CD8-positive, alpha-beta T cell (primary cell): ENCODE measurements at places on chromosomes 11 and 22.
A peak's percentile ranks its signal among the peaks of the same experiment; 100 is the strongest.

DNA sequence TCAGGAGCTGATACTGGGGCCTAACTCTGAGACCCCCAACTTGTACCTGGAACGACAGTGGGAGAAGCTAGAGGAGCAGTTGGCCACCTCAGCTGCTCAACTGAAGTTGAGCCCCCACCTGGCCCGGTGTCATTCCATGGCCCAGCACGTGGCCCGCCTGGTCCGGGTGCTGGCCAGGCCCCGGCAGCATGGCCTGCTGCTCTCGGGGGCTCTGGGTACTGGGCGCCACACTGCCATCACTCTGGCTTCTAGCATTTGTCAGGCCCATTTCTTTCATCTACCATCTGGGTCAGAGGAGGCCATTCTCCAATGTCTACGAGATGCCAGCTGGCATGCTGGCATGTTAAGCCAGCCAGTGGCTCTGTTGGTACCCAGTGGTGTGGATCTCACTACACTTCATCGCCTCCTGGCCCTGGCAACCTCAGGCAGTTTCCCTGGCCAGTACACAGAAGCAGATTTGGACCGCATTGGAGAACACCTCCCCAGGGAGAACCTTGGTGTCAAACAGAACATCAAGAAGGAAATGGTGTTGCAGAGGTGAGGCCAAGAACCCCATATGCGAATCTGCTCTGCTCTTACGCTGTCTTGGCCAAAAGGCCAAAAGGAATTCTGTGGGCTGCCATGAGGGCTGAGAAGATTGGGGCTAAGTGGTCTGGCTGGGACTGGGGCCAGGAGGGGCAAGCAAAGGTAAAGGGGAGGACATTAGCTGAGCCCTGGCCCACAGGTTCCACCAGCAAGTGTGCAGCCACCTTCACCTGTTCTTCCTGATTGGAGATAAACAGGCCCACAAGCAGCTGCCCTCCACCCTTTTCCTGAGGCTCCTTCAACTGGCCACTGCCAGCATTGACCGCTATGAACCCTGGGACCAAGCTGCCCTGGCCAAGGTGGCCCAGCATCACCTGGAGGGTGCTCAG lies 45.4 kb downstream of the RRP8 start:
- DNase-seq, result no peak

DNA sequence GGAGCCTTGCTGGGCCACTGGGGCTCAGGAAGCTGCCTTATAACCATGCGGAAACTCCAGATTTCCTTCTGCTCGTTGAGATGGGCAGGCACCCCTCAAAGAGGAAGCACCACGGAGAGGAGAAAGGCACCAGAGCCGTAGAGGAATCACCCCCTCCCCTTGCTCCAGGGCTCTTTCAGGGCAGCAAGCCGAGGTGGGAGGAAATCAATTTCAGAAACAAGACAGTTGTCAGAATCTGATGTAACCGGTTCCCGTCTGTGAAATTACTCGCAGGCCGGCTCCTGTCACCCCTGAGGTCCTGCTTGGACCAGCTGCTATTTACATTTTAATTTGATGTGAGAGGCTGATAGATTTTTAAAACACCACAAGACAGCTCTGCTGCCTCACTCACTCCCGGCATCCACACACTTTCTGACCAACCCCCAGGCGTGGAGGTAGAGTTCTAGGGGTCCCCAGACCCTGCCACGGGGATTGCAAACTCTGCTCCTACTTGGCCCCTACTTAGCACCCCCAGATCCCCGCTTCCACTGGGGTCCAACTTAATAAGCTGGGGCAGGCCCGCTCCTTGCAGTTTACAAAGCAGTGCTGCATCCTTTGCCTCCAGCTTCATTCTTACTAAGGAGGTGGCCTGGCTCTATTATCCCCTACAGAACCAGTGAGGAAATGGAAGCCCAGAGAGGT lies 162.5 kb downstream of the CEP164 start:
- DNase-seq, result no peak

GRCh38 chr11:118530683-118531596 lies at the start of gene TMEM25:
Gene TMEM25 (plus strand): TSS chr11:118531192. CDS start chr11:118531802, 610 bp downstream.
- DNase-seq, result peak; percentile 75

DNA sequence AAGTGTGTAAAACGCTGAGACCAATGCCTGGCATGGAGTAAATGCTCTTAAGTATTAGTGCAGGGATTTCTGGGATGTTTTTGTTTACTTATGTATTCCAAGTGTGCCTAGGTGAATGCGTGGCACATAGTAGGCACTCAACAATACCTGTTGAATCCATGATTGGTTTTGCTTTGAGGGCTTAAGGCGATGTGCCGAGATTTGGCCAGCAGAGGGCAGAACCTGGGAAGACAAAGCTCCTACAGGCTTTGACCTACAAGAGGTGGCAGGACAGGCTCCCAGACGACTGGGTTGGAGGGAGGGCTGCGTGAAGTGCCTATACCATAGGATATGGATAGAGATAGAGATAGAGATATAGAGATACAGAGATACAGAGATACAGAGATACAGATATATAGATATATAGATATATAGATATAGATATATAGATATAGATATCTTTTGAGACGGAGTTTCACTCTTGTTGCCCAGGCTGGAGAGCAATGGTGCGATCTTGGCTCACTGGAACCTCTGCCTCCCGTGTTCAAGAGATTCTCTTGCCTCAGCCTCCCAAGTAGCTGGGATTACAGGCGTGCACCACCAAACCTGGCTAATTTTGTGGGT lies 13.9 kb downstream of the KCNE3 start:
- DNase-seq, result peak; percentile 66

- DNase-seq, result no peak
Measured at GRCh38 chr11:131739243-131739882, 368.9 kb downstream of the NTM start.

DNA sequence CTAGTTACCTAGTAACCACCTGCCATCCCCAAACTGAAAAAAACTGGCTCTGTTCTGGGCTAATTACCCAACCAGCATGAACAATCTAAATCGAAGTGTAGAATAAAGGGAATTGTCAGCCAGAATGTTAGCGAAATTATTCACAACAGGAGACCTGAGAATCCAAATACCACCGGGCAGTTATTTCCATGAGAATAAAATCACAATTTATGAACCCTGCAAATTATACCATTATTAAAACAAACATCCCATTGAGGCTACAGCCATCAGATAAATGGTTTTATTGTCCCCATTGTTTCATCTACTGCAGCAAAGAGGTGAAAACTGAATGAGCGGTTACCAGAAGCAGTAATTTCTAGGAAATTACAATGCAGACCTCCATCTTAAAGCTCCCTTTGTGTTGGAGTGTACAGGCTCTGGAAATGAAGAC lies 21.7 kb downstream of the FAM168A start:
- no peak for DNase-seq

GRCh38 chr11:60875366-60876167 lies 8.2 kb downstream of the ZP1 start:
- DNase-seq, result no peak

DNA sequence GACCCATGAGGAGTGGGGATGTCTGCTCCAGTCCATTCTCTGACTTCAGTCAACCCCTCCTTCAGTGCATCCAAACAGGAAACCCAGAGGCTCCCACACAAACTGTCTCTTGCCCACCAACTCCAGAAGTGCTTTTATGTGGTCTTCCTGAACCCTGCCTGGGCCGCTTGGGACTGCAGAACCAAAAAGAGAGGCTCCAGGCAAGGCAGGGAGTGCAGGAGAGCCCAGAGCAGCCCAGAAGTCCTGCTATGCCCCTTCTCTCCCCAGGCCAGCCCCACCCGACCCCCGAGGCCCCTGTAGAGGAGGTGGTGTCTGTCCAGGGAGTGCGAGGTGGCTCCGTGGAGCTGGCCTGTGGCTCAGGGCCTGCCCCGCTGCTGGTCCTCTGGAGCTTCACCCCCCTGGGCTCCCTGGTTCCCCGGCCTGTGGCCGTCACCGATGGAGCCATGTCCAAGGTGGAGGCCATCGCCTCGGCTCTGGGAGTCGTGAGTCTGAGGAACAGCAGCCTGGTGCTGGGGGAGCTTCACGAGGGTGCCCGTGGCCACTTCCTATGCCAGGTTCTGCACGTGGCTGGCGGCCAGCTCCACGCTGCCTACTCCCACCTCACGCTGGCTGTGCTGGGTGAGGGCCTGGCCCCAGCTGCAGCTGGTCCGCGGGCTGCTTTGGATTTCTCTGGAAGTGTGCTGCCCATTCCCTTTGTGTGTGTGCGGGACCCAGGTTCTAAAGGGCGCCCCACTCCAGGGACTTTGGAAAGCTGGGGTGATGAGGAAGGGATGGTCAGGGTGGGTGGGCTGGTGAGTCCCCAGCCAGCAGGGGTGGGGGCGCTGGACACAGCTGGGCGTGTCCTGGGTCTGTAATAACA lies 1.8 kb downstream of the VSIG10L2 start:
- DNase-seq, result no peak

GRCh38 chr11:36441610-36442208 lies 68.4 kb downstream of the TRAF6 start:
- DNase-seq, result no peak

DNA sequence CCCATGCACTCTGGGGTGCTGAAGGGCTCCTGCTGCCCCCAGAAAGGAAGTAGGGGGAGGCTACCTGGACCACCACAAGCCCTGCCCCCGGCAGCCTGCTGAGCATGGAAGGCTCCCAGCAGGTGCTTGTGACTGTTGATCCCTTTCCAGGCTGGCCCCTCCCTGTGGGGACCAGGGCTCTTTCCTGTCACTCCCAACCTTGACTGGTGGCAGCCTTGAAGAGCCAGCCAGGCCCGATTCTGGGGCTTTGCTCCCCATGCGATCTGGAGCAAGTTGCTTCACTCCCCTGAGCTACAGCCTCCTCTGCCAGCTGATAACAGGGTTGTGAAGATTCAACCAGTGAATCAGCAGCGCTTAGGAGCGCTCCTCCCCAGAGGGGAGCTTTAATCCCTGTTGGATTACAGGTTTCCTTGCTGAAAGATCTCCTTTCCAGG lies 4.6 kb upstream of the CST6 start:
- no peak for DNase-seq

DNA sequence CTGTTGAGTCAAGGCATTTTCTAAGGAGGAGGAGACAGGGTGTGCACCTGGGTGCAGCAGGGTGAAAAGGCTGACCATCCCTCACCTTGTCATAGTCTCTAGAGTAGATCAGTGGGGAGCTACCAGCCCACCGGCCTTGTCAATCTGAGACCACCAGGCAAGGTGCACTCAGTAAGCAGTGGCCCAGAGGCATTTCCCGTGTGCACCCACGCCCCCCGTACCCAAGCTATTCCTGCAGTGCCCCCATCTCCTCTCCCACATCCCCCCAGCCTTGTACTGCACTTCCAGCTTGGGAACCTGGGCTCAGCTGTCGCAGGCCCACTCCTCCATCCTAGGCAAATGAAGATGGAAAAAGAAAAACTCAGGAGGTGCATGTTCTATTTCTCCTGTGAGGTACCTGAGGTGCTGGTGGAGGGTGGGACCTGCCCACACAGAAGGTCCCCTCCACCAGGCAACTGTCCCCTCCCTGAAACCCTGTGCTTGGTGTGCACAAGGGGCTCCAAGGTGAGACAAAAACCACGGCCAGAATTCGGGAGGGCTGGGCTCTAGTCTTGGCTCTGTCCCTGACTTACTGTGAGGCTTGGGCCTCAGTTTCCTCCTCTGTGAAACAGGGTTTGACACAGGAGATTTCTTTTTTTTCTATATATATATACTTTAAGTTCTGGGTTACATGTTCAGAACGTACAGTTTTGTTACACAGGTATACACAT lies 8.4 kb downstream of the P2RY2 start:
- no peak for DNase-seq

GRCh38 chr11:10641177-10641911 lies 52.2 kb downstream of the IRAG1 start:
- no peak for DNase-seq

GRCh38 chr11:119329320-119329719 lies 5.0 kb upstream of the RNF26 start:
- DNase-seq, result no peak

GRCh38 chr22:29531419-29531818 lies 22.1 kb downstream of the THOC5 start:
- no peak for DNase-seq

- DNase-seq, result no peak
Measured at GRCh38 chr11:119791701-119792151, 62.7 kb upstream of the NECTIN1 start.

DNA sequence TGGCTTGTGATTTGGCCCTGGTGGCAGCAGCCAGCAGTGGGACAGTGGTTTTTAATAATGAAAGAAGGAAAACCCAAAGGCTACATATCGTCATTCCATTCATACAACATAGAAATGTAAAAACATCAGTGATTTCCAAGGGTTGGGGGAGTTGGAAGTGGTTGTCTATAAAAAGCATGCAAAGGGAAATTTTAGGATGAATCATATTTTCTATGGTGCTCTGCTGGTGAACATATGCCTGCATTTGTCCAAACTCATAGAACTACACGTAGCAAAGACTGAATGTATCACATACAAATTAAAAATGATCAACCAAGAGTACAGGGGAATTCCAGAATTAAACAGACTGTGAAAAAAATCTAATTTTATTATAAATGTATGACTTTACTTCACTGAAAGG lies 11.1 kb downstream of the OR5B3 start:
- no peak for DNase-seq

DNA sequence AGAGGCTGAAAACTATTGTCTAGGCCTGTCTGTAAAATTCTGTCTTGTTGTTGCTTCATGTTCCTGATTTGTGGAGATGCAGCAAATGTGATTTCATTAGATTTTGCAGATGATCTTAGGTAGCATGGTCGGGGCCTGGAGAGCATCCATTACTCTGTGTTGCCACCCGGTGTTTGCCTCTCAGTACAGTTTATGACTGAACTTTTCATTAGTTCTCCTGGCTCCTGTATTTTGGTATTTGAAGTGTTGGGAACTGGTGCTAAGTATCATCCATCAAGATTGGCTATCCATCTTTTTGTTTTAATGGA lies 7.7 kb downstream of the YWHAH start:
- no peak for DNase-seq

DNA sequence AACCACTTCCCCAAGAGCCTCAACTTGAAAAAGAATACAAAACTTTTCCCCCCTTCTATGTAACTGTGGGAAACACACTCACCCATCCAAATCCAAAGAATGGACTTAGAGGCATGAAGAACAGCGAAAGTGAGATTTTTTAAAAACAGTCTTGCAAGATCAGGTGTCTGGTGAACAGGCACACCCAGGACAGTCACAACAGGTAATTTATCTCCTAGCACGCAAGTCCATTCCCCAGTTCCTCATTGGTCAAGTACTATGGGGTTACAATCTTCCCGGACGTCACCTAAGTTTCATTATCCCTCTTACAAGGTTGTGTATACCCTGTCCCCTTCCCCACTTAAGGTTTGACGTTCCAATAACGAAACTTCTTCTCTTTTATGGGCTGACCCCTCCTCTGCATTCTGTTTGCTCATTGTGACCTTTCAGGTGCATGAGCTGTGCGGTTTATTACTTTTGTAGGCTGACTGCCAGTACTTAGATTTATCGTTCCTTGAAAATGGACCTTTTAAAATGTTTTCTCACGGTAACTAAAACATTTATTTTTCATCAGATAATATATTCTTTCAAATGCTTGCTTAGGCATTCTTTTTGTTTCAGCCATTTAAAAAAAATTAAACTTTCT lies 1401.9 kb downstream of the FAM181B start:
- no peak for DNase-seq
